ENCODE measurements at places on chromosomes 5 and 9. TPM values are rescaled to one million over a fixed set of nuclear protein-coding genes. Genes with fewer than 3 reads are reported as not detected.

Gene ZNF483
- total RNA-seq, result 22.1 TPM

Gene DND1
- total RNA-seq, result 2.1 TPM

Gene IL9
- not detected for total RNA-seq

Gene STKLD1
- 0.86 TPM for total RNA-seq

Data from CD4-positive, CD25-positive, alpha-beta regulatory T cell (primary cell).